ENCODE measurements at places on chromosomes 13 and 19. TPM values are rescaled to one million over a fixed set of nuclear protein-coding genes. Genes with fewer than 3 reads are reported as not detected.
A peak's percentile ranks its signal among the peaks of the same experiment; 100 is the strongest.

DNA sequence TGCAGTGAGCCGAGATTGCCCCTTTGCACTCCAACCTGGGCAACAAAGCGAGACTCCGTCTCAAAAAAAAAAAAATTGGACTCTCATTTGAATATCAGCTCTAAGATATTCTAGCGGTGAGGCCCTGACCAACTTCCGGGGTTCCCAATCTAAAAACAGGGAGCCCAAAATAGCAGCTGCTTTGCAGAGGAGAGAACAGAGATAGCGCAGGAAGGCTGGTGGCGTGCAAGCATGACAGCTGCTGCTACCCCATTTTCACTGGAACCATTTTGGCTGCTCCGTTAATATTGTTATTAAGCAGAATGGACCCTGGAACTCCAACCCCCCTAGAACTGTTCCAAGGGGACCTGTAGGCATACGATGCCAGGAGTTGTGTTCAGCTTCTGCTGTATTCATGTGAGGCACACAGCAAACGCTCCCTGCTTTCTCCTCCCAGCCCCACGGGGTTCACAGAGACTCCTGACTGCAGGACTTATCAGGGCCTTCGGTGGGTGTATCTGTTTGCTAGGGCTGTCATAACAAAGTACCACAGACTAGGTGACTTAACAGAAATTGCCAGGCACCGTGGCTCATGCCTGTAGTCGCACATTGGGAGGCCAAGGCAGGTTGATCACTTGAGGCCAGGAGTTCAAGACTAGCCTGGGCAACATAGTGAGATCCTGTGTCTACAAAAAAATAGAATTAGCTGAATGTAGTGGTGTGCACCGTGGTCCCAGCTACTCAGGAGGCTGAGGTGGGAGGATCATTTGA, 11.5 kb downstream of the STXBP2 start:
- H3K4me1 ChIP-seq = peaks cover 4% of the 10 kb centered on the region
- H3K4me3 ChIP-seq = no peak overlapping the region
- DNase-seq = no peak
- peaks cover 3% of the 10 kb centered on the region for H3K27me3 ChIP-seq
- no peak overlapping the region for H3K27ac ChIP-seq

DNA sequence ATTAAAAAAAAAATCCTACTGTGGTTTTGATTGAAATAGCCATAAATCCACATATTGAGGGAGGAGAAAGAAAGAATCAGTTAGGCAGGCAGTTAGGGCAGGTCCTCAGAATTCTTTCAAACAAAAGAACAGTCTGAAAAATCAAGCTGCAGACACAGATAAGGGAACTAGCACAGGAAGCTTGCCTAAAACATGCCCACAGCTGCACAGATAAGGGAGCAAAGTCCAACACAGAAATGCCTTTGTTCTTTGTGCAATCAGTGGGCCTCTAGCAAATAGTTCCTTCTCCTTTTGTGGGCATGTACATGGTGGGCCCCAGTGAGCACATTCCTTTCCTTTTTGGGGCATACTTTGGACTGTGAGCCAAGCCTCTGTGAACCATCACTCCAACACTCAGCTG, 42.7 kb downstream of the UTP14C start:
- no peaks in the 10 kb centered on the region for H3K27me3 ChIP-seq
- no peak overlapping the region for H3K4me3 ChIP-seq
- no peak for DNase-seq
- H3K27ac ChIP-seq = no peak overlapping the region

- no peaks in the 10 kb centered on the region for H3K36me3 ChIP-seq
- peak overlapping the region; percentile 96 for H3K27ac ChIP-seq
- no peak overlapping the region for H3K4me3 ChIP-seq
- DNase-seq = no peak
Measured at GRCh38 chr13:32588736-32589135, 2.5 kb downstream of the PDS5B start.

DNA sequence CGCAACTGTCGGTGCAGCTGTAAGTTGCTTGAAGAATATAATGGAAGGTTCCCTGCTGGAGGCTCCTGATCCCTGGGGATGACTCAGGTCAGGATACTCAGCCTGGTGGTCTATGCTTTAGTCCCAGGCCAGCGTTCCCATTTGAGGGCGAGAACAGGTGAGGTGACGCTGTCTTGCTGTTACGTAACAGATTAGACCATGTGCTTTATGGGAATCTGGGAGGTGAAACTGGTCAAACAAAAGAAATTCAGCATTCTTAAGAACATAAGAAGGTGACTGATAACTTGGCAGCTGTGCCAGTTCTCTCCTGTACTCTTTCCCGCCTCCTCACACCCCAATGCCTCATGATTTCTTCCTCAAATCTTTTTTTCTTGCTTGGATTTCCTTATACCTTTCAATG, at the start of gene CXCL17:
Gene CXCL17, minus strand, starts transcription at position 114 of the 400 bp plus-strand sequence. CDS start 114 bp downstream, outside the sequence.
- H3K4me1 ChIP-seq = peaks cover 21% of the 10 kb centered on the region
- H3K27ac ChIP-seq = peak within 1 kb of the TSS; percentile 16
- no peaks in the 10 kb centered on the region for H3K27me3 ChIP-seq
- no peak within 1 kb of the TSS for H3K4me3 ChIP-seq
- no peak for DNase-seq

GRCh38 chr19:48836089-48837017, at the start of gene HSD17B14:
Gene HSD17B14, minus strand, starts transcription at chr19:48836491. Its CDS starts 80 bp downstream, at chr19:48836411.
- H3K27ac ChIP-seq = peak within 1 kb of the TSS; percentile 70
- H3K27me3 ChIP-seq = no peaks in the 10 kb centered on the region
- H3K36me3 ChIP-seq = no peaks in the 10 kb centered on the region

- no peak overlapping the region for H3K27ac ChIP-seq
- H3K36me3 ChIP-seq = no peaks in the 10 kb centered on the region
- no peak for DNase-seq
- no peaks in the 10 kb centered on the region for H3K4me1 ChIP-seq
Measured at GRCh38 chr13:30991184-30991583, 58.7 kb downstream of the TEX26 start.

DNA sequence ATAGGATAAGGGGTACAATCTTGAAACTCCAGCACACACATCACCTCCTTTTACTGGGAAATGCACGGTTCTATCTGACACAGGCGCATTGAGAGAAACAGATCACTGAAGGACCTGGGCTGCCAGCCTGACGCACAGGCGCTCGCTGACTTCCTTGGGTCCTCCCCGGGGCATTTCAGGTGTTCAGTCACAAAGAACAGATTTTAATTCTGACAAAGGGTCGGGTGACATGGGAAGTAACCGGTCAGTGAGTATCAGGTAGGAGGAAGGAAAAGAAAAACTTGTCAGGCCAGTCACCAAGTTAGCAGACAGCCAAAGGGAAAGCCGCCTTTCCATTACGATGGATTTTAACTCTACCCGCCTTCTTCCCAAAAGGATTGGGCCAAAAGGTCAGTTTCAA, 39.6 kb downstream of the INSR start:
- no peak for DNase-seq
- H3K4me3 ChIP-seq = no peak overlapping the region
- H3K27me3 ChIP-seq = no peaks in the 10 kb centered on the region
- peaks cover 16% of the 10 kb centered on the region for H3K4me1 ChIP-seq
- H3K27ac ChIP-seq = no peak overlapping the region
- no peaks in the 10 kb centered on the region for H3K36me3 ChIP-seq

DNA sequence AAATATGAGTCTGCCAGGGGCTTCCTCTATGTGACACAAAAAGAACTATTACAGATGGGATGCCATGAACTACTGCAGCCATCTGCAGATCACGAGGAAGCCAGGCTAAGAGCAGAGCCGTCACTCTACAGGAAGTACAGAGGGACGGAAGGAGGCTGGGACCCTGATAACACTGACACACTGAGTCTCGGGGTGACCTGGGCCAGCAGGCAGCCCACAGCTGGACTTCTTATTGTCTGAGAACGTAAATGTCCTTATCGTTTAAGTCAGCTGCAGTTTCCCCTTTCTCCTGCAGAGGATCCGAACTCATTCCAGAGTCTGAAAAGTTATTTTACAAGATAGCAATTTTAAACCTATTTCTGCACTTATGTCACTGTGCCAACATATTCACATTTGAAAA, 20.7 kb downstream of the PARP4 start:
- H3K27me3 ChIP-seq = no peaks in the 10 kb centered on the region
- H3K36me3 ChIP-seq = peaks cover 77% of the 10 kb centered on the region
- no peaks in the 10 kb centered on the region for H3K4me1 ChIP-seq
- H3K4me3 ChIP-seq = no peak overlapping the region

DNA sequence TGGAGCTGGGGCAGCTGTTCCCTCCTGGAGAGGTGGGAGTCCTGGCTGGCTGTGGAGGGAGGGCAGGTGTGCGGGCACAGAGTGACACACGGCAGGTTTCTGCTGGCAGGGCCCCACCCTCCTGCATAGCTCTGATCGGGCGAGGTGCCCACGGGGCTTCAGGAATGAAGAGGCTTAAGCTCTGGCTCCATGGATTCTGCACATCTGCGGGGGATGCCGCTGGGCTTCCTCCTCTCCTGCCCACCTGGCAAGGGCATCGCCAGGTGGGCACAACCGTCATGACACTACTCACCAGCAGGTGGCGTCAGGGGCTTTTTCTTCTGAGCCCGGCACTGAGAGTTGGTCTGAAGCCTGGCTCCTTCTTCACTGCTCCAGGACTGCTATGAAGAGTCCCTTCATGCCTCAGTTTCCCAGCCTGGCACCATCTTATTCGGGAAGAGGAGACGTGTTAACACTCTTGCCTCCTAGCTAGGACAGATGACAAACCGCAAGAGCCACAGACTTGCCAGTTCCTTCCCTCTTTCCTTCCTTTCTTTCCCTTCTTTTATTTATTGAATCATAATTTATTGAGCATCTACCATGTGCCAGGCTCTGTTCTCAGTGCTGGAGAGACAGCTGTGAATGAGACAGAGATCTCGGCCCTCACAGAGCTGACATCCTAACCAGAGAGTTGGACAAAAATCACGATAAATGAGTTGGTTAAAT, 15.2 kb upstream of the PAK4 start:
- H3K4me3 ChIP-seq = no peak overlapping the region
- H3K4me1 ChIP-seq = no peaks in the 10 kb centered on the region
- peak; percentile 73 for DNase-seq
- H3K27me3 ChIP-seq = peaks cover 37% of the 10 kb centered on the region
- no peaks in the 10 kb centered on the region for H3K36me3 ChIP-seq

DNA sequence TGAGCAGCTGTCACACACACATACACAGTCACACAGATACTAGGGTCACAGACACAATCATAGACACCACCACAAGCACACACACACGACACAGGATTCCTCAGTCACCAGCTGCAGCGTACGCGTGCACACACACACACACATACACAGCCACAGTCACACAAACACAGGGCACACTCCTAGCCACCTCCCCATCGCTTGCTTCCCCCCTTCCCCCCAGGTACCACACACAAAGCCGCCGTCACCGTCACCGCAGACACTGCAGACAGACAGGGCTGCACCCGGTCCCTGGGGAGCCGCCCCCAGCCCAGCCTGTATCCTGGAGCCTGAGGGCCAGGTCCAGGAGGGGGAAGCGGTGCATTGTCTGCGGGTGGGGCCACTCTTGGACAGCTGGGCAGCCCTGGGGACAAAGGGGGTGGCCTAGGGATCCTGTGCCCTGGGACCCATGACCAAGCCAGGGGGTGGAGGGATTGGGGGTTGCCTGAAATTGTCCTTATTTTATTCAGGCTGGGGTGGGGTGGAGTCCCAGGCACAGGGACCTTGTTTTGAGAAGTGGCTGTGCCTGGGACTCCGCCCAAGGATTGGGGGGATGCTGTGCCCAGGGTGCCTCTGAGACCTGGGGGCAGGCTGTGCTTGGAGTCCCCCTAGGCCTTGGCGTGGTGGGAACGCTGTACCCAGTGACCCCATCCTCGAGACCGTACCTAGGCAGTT, 957 bp downstream of the NUMBL start:
- H3K4me1 ChIP-seq = peaks cover 24% of the 10 kb centered on the region
- peak overlapping the region; percentile 64 for H3K4me3 ChIP-seq
- no peak for DNase-seq
- no peaks in the 10 kb centered on the region for H3K36me3 ChIP-seq

DNA sequence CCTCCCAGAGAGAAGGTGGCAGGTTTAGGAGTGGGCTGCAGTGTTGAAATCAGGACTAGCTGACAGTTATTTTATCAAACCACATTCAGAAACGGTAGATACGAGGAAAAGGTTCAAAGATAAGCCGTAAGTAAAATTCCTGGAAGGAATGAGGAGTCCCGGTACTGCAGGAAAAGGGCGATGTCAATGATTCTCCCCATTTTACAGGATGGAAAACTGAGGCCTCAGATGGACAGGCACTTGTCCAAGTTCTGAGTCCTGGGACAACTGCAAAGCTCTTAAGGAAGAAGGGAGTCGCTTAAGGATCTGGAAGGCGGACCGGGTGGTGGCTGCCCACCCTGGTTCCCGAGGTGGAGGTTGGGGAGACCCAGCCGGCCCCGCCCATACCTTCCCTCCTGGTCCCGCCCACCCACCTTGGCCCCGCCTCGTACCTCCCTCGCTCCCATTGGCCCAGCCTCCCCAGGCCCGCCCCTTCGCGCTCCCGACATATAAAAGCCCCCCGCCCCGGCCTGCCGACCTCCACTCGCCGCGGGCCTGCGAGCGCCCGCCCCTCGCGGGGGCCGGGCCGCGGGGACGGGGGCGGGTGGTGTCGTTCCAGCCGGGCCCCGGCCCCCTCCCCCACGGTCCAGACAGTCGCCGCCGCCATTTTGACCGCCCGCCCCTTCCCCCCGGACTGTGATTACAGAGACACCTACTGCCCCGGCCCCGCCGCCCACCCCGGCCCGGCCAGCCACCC, 603 bp downstream of the RFX1 start:
- H3K27ac ChIP-seq = peak overlapping the region; percentile 100
- no peaks in the 10 kb centered on the region for H3K27me3 ChIP-seq
- no peaks in the 10 kb centered on the region for H3K36me3 ChIP-seq
- peaks cover 34% of the 10 kb centered on the region for H3K4me1 ChIP-seq
- DNase-seq = peak; percentile 96

GRCh38 chr13:112760435-112760834, 70.6 kb downstream of the ATP11A start:
- H3K4me3 ChIP-seq = no peak overlapping the region
- no peaks in the 10 kb centered on the region for H3K4me1 ChIP-seq
- H3K27ac ChIP-seq = no peak overlapping the region
- no peaks in the 10 kb centered on the region for H3K36me3 ChIP-seq

DNA sequence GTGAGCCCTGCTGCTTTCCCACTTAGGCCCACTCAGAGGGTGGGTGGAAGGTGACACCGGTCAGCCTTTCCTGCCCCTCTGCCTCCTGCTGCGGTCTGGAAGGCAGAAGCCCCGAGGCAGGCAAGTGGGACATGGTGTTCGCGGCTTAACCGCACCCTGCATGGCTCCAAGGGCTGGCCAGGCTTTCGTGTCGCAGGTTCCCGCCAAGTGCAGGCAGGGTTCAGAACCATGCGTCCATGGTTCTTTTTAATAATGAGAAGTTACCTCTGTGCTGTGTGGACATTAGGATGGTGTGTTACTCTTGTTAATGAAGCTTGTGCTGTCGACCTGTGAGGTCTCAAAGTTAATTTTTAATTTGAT, 986 bp downstream of the DGKH start:
- peak overlapping the region; percentile 86 for H3K4me3 ChIP-seq
- DNase-seq = no peak
- H3K27ac ChIP-seq = peak overlapping the region; percentile 97
- H3K27me3 ChIP-seq = no peaks in the 10 kb centered on the region
- H3K4me1 ChIP-seq = no peaks in the 10 kb centered on the region

The ZNF470 gene
- 1.2 TPM for total RNA-seq

The TNFSF13B gene
- 7.1 TPM for total RNA-seq

The KCNN1 gene
- not detected for total RNA-seq

The CD37 gene
- total RNA-seq = 8.5 TPM

The OLFM2 gene
- total RNA-seq = 2.7 TPM

The KLK12 gene
- not detected for total RNA-seq

The IRS2 gene
- total RNA-seq = 12.5 TPM

The RASIP1 gene
- total RNA-seq = 11.1 TPM

Data from transverse colon (tissue), 4 donors.